ENCODE measurements at places on chromosomes 6 and 20. TPM values are rescaled to one million over a fixed set of nuclear protein-coding genes. Genes with fewer than 3 reads are reported as not detected.

Gene HSPA12B
- 0.11 TPM for polyA plus RNA-seq

Gene CST1
- not detected for polyA plus RNA-seq

Gene LINC00237
- not detected for polyA plus RNA-seq

Gene LGSN
- not detected for polyA plus RNA-seq

Gene CFB
- polyA plus RNA-seq, result 3.4 TPM

Gene PRKN
- polyA plus RNA-seq, result 1.2 TPM
